Vagina (tissue), 2 donors: ENCODE measurements at places on chromosomes 6 and 20.

GRCh38 chr6:75812560-75812959 lies 63.5 kb downstream of the MYO6 start:
- DNase-seq = no peak

GRCh38 chr20:38198238-38198861 lies 33.3 kb upstream of the TGM2 start:
- no peak for DNase-seq

GRCh38 chr20:7352165-7352564 lies 584.7 kb downstream of the BMP2 start:
- no peak for DNase-seq

- DNase-seq = no peak
These were observed 52.7 kb downstream of the IL20RA start for GRCh38 chr6:136992113-136992512.

- no peak for DNase-seq
These were observed 38.9 kb downstream of the STK35 start for GRCh38 chr20:2140561-2140960.

GRCh38 chr6:163579111-163579879 lies 164.8 kb downstream of the QKI start:
- no peak for DNase-seq

DNA sequence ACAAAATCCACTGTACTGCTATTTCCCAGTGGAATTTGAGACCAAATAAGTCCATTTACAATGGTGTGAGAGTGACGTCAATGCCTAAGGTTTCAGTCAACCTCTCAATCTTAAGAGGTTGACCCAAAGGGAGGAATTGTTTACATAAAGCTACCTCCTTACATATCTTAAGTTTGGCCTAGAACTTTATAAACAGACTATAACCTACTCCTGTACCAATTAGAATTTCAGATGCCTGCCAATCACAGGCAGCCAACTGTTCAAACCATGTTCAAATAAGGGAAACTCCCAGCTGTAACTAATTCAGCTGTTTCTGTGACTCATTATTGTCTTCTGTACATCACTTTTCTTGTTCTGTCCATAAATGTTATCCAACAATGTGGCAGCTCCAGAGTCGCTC lies 14.5 kb downstream of the LGSN start:
- DNase-seq = no peak

GRCh38 chr6:570825-571224 lies 86.1 kb downstream of the HUS1B start:
- DNase-seq = no peak

GRCh38 chr6:131116755-131117360 lies 18.4 kb upstream of the AKAP7 start:
- no peak for DNase-seq

DNA sequence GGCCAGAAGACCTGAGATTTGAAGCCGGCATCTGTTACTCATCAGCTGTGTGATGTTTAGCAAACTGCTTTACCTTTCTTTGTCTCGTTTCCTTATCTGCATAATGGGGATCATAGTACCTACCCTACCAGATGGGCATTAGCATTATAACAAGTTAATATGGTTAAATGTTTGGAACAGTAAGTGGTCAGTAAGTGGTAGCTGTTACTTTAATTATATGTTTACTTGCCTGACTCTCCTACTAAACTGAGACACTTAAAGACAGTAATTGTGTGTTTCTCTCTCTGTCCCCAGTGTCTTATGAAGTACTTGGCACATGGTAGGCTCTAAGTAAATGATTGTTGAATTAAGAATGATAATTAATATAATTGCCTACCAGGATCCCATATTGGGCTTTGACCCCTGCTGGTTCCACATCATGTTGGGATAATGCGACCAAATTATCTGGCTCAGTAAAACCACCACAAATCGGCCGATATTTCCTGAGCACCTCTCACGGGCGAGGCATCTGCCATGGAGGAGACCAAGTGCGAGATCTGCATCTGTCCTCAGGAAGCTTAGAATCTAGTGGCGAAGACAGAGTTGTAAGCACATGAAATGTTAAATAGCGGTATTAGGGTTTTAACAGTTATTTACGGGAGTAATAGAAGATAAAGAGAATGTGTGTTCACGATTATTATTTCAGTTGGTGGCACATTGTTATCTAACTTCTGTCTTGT lies 31.4 kb downstream of the PTK7 start:
- DNase-seq = no peak

GRCh38 chr6:153126218-153126617 lies 4.9 kb downstream of the RGS17 start:
- DNase-seq = no peak

GRCh38 chr6:6052216-6052615 lies 45.5 kb upstream of the NRN1 start:
- no peak for DNase-seq

GRCh38 chr20:32007787-32008616 lies 2.2 kb upstream of the CCM2L start:
- no peak for DNase-seq

DNA sequence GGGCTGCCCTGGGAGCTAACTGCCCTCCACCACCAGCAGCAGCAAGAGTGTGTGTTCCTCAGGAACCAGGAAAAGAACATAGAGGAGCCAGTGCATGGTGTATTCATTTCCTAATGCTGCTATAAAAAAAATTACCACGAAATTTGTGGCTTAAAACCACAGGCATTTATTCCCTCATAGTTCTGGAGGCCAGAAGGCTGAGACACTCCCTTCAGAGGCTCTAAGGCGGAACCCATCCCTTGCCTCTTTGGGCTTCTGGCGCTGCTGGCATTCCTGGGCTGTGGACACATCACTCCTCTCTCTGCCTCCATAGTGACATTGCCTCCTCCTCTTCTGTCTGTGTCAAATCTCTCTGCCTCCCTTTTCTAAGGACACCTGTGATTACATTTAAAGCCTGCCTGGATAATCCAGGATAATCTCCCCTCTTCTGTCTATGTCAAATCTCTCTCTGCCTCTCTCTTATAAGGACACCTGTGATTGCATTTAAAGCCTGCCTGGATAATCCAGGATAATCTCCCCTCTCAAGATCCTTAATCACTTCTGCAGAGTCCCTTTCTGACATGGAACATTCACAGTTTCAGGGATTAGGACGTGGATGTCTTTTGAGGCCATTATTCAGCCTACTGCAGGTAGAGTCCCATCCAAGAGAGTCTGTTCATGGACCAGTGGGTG lies 54.7 kb downstream of the NDUFAF5 start:
- DNase-seq = no peak

- no peak for DNase-seq
These were observed 5.5 kb downstream of the ERGIC3 start for GRCh38 chr20:35547329-35547728.

- DNase-seq = no peak
These were observed 19.7 kb downstream of the RBL1 start for GRCh38 chr20:37075932-37076685.

- DNase-seq = no peak
These were observed 57.7 kb upstream of the HIVEP2 start for GRCh38 chr6:143002686-143003085.

GRCh38 chr6:141265756-141266623 lies 866.7 kb upstream of the GJE1 start:
- no peak for DNase-seq
